ENCODE measurements at places on chromosomes 1 and 21.
A peak's percentile ranks its signal among the peaks of the same experiment; 100 is the strongest.

GRCh38 chr1:20126041-20126805, 6.9 kb upstream of the PLA2G2D start:
- no peak for DNase-seq

DNA sequence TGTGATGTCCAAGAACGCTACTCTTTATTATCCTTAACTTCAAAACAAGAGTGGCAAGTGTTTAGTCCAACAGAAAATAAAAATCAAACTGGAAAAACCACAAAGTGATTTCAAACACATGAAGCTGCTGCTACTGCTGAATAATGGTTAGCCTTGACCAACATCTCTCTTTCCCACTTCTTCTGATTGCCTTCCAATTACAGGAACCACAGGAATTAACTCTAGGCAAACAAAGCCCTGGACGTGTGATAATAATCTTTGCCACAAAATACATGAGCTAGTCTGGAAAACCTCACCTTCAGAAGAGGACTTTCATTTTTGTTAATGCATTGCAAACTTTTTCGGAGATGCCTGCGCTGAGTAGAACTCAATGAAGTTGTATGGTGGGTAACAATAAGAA, 48.6 kb upstream of the COL11A1 start:
- no peak for DNase-seq

DNA sequence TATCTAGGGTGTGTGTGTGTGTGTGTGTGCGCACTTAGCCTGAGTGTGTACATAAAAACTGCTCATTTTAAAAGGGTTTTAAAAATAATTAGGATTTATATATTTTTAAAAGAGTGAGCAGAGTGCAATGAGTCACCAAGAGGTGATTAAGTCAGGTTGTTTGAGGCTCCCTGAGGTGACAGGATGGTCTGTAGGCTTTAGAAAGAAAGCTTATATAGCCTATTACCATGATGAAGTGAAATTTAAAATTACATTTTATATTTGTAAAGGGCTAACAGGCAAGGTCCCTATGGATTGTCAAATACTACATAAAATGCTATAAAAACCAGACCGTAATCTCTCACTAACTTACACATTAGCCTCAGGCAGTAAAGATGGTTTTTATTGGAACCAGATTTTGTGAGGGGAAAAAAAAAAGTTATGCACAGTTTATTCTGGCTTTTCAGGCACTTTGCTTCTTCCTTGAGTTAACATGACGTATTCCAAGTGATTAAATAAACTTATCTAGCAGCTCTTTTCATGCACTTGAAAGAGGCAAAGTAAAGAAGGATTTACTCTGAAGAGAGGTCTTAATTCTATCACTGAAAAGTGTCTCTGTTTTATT, 711.7 kb upstream of the PTBP2 start:
- DNase-seq, result no peak

- no peak for DNase-seq
Measured at GRCh38 chr1:58290685-58291372, 255.7 kb downstream of the OMA1 start.

DNA sequence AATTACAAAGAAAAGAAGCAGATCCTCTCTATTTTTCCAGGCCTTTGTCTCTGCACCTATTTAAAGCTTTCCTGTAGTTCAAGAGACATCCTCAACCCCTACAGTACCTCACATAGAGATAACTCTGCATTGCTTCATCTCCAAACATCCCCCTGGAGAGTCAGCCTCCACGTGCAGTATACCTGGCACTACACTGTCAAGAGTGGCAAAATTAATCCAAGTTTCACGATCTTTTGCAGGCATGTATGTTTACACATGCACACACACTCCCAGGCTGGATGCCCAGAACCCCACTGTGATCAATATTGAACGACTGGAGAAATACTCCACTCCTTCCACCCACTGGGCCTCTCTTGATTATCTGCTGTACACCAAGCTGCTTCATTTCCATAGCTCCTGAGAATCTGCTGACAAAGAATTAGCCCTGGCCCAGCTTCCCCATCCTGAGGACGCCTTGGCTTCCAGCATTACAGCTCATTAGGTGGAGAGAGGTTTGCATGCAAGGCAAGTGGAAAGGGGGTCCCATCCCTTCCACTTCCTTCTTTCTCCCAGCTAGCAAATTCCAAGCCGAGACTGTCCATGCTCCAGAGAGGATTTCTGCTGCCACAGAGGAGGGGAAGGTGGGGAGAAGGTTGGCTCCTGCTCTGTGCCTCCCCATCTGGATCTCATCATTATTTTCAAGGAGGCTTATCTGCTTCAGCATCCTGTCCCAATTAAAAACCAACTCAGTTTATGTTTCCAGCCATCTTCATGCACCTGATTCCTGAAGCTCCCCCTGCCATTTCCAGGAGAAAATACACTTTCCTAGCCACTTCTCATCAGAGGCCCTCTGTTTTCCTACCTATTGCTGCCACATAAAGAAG, 66.5 kb upstream of the GOLT1A start:
- no peak for DNase-seq

DNA sequence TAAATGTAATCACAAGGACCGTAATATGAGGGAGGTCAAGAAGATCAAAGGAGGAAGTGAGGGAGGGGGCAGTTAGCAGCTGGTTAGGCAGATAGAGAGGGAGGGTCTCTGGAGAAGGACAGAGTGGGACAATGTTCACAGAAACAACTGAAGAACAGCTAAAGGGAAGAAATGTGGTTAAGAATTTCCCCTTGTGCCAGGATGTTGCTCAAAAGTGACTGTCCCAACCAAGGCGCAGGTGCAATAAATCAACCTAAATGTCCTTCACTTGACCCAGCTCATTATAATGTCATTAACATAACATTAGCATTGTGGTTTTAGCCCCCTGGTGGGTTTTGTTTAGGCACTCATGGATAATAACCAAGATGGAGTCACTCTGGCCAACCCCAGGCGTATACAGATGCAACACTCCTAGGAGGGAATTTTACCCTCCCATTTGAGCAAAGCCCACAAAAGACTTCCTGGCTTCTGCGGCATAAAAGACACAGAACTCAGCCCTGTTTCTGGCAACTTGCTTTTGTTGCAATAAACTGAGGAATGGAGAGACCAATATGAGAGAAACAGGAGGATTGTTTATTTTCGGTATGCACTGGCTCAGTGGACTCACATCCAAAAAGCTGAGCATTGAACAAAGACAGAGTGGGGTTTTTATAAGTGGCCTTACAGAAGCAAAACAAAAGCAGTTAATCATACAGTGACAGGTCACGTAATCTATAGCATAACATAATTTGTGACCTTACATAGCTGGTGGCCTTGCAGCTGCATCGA, 7.3 kb upstream of the CA6 start:
- DNase-seq, result no peak

DNA sequence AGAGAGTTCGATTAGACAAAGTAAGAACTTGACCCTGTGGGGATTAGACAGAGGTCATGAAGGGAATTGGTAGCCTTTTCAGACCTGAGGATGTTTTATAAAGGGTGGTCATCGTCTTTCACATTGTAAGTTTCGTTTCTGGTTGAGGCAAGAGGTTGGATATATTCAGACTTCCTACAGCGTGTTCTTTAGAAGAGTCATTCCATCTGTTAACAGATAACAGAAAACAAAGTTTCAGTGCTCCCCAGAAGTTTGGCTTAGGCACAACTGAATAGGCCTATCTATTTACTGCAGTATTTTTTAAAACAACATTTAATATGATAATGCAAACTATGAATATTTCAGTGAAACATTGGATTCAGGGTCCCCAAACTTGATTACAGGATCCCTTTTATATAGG, 17.1 kb upstream of the IVNS1ABP start:
- no peak for DNase-seq

- no peak for DNase-seq
Measured at GRCh38 chr21:32807717-32808380, 36.3 kb upstream of the PAXBP1 start.

- peak; percentile 12 for DNase-seq
Measured at GRCh38 chr1:61318319-61319125, 236.2 kb downstream of the NFIA start.

DNA sequence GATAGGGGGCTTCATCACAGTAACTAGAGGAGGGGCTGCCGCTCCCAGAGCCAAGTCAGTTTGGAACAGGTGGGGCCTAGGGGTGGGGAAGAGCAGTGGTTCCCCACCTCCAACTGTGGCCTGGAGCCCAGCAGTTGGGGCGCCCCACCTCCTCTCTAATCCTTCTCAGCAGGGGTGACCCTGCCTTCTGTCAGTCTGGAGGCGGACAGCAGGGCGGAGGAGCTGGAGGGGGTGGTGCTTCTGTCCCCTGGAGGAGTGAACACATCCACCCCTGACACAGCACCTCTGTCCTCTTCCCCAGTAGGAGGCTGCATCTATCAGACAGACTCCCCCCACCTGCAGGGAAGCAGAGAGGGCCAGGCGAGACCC, 73.8 kb downstream of the MRPL37 start:
- no peak for DNase-seq

DNA sequence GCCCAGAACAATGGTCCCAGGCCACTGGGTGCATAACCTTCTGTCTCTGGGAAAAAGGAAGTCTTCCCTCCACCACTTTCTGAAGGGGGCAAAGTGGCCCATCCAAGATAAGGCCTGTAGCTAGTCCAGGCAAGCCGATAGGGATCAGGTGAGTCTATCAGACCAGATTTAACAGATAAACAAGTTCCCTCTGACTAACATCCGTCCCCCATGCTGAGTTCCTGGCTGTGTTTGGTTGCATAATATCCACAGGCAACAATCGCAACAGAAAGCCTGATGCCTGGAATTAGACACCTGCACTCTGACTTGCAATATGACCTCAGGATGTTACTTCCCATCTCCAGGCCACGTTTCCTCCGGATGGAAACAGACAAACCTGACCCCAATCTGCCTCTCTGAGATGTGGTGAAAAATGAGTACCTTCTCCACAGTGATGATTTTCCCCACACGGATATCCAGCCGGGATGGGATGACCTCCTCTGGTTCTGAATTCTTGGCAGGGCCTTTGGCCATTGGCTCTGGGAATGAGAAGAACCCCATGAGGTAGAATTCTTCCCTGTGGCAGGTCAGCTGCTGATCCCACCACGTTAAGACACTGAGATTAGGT, 36.4 kb downstream of the YARS1 start:
- no peak for DNase-seq

- DNase-seq, result no peak
Measured at GRCh38 chr1:67431869-67432578, 1.8 kb upstream of the SERBP1 start.

DNA sequence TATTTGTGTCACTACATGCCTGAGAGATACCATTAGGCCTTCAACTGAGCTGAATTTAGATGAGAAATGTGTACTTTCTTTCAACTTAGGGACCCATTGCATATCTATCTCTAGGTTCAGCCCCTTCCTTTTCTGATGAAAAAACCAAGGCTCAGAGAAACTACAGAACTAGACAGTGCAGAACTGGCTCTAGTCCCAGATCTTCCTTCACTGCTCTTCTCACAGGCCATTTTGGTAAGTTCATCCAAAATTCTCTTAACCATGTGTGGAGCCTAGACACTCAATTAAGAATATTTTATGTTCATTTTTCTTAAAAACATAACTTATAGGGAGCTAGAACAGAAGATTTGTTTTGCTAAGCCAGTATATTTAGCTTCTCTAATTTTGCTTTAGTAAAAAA, 128.9 kb downstream of the ASTN1 start:
- no peak for DNase-seq

- DNase-seq, result no peak
Measured at GRCh38 chr1:227947676-227948492, at the start of gene WNT9A. WNT9A (minus strand) TSS chr1:227947932; CDS start chr1:227947887, 45 bp downstream.

DNA sequence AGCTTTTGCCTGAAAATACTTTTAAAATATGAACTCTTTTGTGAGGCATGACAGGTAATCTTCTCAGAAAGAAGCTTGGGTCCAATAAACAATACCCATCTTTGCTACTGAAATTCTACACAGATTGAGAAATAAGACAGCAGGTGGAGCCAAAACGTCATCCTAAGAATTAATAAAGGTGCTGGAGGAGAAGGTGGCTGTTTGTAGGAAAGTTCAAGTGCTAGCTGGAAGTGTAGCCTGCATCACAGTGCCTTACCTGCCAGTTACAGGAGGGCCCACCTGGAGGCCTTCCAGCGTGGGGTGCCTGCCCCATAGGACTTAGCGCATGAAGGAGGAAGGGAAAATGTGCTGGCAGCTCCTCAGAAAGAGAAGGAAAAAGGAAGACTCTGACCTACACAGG, 93.7 kb downstream of the TTC3 start:
- no peak for DNase-seq

- no peak for DNase-seq
Measured at GRCh38 chr1:40130892-40131291, 30.3 kb upstream of the RLF start.

DNA sequence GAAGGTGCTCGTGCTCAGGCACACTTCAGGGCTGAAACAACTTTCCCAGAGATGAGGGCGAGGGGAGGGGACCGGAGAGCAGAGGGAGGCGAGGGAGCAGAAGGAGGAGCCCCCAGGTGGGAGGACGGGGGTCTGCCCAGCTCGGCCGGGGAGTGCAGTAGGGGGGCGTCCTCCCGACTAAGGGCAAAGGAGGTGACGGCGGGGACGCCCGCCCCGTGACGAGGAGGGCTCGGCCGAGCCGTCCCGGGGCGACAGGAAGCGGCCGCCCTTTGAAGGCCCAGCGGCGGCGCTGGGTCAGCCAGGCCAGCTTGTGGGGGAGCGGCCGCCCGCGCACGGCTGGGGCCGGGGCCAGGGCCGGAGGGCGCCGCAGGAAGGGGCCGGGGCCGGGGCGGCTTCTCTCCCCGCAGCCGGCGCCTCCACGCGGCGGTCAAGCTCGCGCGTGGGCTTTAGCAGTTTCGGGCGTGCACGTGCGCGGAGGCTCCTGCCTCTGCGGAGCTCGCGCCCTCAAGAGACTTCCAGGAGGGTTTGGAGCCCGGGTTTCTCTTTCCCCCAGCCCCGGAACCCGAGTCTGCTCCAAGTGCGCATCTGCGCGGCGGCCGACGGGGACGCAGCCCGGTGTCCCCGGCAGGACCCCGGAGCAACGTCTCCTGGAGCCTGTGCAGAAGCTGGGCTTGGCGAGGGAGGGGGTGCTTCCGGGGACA, 100.8 kb upstream of the SLC45A1 start:
- peak; percentile 13 for DNase-seq

DNA sequence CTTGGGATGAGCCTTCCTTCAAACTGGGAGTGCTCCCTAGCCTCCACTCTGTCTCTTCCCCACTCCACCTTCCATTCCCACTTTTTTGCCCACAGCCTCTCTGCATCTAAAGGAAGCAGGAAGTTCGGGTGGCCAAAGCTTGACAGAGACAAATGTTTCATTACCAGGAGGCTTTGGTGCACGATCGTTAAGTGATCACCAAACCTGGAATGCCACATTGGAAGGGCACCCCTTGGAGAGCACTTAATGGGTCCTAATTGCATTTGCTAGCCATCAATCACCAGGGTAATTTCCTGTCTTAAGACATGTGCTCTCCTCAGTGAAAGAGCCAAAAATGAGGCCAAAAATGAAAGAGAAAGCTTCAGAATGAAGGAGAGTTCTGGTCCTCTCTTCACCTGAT, 206.5 kb downstream of the TNR start:
- no peak for DNase-seq

- DNase-seq, result no peak
Measured at GRCh38 chr1:230322421-230322756, 103.7 kb downstream of the PGBD5 start.

- peak; percentile 29 for DNase-seq
Measured at GRCh38 chr1:27618341-27619082, 14.6 kb upstream of the AHDC1 start.

All from activated naive CD4-positive, alpha-beta T cell treated with Interleukin-2 at 50 U/mL for 16 hours (primary cell).